GM12878 (cell line): ENCODE measurements at places on chromosomes 4 and X. TPM values are rescaled to one million over a fixed set of nuclear protein-coding genes. Genes with fewer than 3 reads are reported as not detected.

Gene GAGE12H
- not detected in 2 replicates for total RNA-seq

Gene CXCL11
- total RNA-seq, result not detected in 2 replicates

Gene CPZ
- total RNA-seq, result not detected in 2 replicates

GRCh38 chrX:71859637-71860036 is 51.0 kb upstream of the NHSL2 start:
- no peak for DNase-seq

DNA sequence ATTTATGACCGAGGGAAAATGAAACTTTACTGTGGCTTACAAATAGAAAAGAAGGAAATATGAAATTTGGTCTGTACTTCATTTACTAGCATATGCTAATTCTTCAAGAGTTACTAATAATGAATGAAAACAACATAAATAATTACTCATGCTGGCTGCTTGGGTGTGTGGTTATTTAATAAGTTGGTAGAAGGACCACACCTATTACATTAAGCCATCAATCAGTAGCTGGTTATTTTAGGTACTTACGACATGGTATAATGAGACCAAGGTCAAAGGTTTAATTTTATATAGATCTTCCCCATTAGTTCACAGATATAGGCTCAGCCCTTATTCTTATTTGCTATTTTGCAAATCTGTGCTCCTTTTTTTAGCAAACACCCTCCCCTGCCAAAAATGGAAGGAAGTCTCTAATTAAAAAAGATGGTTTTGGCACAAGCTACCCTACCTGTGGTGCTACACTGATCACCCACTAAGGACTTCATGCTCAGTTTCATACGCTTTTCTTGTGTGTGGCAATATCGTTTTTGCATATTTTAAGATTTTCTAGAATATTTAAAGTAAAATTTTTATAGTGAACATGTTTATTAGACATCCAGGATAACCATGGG is 14.1 kb downstream of the TMPRSS11D start:
- DNase-seq, result no peak

DNA sequence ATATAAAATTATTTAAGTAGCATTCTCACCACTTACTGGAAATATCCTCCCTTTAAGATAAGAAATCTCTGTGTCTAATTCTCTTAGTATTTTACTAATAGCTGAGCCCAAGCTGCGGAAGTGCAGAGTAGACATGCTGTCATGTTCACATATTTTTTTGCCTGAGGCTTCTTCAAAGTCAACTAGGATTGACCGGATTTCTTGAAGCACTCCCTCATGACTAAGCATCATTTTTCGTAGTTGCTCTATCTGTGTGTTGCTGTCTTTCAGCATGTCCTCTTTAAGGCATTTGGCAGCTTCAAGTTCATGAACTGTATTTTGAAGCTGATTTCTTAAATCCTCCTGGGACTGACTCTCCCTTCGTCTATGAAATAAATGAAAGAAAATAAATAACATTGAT is 36.9 kb downstream of the CCDC158 start:
- DNase-seq, result no peak

- no peak for DNase-seq
Measured at GRCh38 chr4:574346-575161, 1.5 kb downstream of the TMEM271 start.

- DNase-seq, result no peak
Measured at GRCh38 chrX:153303276-153304262, 18.0 kb downstream of the PNMA6F start.

- DNase-seq, result no peak
Measured at GRCh38 chrX:111244235-111244750, 26.0 kb downstream of the CAPN6 start.

GRCh38 chr4:47701286-47701685 is 136.6 kb downstream of the CORIN start:
- no peak for DNase-seq
